Heart left ventricle (tissue), 16 donors: ENCODE measurements at places on chromosomes 12 and 14.

GRCh38 chr14:100359881-100360280 is 36.7 kb downstream of the SLC25A47 start:
- no peak for DNase-seq

DNA sequence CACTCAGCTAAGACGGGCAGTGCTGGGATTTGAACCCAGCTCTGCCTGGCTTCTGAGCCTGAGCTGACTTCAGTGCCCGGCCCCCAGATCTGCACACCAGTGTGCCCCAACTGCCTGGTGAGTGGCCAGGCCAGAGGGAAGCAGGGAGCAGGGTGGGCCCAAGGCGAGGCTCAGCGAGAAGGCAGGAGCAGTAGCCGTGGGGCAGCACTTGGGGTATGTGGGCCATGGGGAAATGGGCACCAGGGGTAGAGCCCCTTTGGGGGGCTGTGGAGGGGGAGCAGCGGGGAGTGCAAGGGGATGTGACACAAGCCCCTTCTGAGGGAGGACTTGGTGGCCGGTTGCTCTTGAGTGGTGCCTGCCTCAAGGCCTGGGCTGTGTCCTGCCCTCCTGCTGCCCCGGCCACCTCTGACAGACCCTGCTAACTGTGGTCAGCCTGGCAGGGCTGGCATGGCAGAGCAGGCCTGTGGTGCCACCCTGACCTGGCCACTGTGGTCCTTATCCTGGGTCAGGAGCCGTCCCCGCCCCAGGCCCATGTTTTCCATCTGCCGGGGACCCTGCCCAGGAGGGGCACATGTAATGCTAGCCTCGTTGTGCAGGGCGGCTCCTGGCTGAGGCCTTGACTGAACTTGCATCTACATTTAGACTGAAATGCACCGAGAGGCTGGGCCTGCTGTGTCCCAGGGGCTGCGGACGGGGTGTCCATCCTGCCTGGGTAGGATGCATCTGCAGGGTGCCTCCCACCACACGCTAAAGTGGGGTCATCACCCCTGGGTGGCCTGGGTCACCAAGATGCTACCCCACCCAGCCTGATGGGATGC is 90.5 kb downstream of the KIF26A start:
- no peak for DNase-seq

- peak; percentile 70 for DNase-seq
These were observed 15.6 kb downstream of the ACVRL1 start for GRCh38 chr12:51922762-51923505.

GRCh38 chr12:116434155-116435011 is 124.8 kb upstream of the MAP1LC3B2 start:
- DNase-seq = peak; percentile 74

DNA sequence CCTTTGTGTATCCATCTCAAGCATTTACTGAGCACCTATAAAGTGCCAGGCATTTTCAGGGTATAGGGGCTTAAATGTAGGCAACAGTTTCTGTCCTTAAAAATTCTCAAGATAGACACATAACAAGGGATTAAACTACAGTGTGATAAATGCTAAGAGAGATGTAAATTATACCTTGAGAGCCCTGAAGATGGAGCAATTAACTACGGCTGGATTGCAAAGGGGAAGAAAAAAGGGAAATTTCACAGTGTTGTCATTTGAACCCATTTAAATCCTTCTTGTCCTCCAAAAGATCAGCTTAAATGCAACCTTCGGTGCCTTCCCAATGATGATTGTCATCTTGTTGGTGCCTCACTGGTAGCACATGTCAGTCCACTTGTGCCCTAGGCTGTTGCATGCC is 11.5 kb upstream of the IL26 start:
- no peak for DNase-seq

DNA sequence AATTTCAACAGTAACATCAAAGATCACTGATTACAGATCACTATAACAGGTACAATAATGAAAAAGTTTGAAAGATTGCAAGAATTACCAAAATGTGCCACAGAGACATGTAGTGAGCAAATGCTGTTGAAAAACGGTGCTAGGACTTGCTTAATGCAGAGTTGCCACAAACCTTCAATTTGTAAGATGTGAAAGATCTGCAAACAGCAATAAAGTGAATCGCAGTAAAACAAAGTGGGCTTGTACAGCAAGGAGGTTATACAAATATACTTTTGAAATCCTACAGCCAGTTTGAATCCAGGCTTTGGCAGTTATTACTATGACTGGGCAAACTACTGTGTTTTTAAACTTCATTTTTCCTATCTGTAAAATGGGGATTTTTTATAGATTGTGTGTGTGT is 1.0 kb upstream of the PLEKHA5 start:
- no peak for DNase-seq

- no peak for DNase-seq
These were observed 34.2 kb downstream of the MOAP1 start for GRCh38 chr14:93150227-93151208.

DNA sequence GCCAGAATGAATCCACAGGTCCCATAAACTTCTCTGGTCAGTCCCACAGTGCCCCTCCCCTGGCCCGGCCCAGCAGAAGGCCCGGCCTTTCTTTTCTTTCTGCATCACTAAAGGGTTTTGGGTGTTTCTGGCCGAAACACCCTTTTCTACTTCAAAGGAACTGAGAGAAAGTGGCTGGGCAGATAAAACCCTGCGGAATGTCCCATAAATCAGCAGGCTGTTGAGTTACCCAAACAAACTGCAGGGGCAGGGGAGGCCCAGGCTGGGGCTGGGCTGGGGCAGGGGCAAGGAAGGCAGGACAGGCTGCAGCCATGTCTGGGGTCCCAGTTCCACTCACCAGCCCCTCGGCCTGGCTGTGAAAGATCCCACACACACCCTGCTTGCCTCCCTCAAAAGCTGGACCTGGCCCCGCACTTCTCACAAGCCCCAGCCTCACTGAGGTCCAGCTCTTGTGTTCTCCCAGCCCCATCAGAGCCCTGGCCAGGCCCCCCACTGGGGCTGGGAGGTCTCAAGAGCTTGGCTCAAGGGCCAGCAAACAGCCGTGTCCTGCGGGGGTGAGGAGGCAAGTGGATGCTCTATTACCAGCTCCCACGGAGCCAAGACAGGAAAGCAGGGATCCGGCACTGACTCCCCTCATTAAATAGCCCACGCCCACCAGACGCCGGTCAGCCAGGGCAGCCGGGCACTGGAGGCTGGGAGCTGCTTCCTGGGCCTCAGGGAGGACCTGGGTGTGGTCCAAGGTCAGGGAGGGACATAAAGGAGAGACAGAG is 41.9 kb downstream of the CCNK start:
- peak; percentile 61 for DNase-seq

GRCh38 chr14:33359288-33359881 is 420.7 kb downstream of the NPAS3 start:
- DNase-seq = no peak

DNA sequence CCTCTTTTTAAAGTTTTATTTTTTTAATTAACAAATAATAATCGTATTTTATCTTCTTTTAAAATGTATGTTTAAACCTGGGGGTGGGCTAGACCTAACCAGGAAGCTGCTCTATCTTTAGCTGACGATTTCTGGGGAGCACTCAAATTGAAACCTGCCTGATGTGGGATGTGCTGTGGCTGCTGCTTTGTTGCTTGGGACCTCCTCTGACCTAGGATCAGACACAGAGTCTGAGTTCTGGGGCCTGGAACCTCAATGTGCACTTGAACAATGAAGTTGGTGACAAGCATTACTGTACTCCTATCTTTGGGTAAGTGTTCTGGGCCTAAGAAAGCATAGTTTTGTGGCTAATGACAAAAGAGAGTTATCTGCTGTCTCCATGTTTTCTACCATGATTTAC is 386.7 kb downstream of the DAD1 start:
- no peak for DNase-seq

- no peak for DNase-seq
These were observed 234.3 kb downstream of the C12orf50 start for GRCh38 chr12:87794854-87795253.

DNA sequence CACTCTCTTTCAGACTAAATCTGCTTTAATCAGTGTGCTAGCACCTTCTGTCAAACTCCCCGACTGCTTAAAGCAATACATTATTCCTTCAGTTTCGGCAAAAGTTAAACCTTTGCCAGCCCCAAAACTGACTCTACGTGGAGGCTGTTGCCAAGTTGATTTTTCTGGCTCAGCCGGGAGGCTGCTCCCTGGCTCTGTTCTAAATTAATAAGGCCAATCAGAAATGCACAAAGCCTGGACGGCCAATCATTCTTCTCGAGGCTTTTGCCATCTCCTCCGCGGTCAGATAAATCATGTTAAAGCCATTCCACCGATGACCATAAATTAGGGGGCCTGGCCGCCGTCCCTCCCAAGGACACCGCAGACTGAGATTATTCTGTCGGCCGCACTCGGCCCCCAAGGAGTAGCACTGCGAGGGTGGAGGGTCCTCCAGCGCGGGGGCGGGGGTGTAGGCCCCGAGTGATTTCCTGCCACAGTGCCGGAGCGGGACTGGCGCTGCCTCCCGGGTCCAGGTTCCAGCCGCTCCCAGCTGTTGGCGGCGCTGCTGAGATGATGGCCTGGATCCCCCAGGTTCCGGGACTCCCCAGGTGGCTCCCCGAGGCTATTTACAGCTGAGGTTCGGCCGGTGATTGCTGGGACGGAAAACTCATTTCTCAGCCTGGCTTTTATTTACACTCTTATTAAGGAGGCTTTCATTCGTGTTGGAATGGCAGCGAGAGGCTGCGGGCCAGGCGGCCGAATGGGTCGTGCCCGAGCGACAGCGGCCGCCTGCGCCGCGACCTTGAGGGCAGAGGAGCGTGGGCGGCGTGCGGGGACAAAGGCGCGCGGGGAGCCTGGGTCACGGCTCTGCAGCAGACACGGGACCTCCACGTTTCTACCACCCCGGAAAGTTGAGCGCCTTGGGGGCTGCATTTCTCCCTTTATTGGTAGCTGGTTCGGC is 165.1 kb downstream of the MON2 start:
- peak; percentile 76 for DNase-seq

- DNase-seq = no peak
These were observed 88.3 kb downstream of the OTOGL start for GRCh38 chr12:80187660-80188090.

DNA sequence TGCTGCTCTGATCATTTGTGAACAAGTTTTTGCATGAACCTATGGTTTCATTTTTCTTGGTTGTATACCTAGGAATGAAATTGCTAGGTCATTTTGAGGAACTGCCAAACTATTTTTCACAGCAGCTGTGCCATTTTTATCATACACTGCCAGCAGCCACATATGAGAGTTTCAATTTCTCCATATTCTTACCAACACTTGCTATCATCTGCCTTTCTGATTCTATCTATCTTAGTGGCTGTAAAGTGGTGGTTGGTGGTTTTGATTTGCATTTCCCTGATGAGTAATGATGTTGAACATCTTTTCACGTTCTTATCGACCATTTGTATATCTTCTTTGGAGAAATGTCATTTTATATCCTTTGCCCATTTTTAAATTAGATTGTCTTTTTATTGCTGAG is 146.1 kb downstream of the C12orf75 start:
- DNase-seq = no peak

GRCh38 chr14:87059060-87059839 is 933.7 kb downstream of the GALC start:
- no peak for DNase-seq

DNA sequence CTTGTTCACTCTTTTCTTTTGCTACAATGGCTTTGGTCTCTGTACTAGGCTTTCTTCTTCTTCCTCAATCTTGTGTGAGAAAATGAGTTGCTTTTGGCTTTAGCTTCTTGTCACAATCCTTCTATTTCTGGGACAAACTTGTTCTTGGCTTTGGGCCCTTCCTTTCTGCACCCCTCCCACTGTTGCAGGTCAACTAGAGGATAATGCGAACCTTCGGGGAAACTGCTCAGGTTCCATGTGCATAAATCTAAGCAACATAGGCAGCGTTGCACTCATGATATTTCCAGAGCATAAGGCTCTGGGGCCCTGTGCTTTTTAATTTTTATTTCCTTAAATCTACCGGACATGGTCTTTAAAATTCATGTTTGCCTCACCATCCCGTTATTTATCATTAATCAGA is 89.8 kb upstream of the LRIG3 start:
- DNase-seq = no peak

GRCh38 chr12:29889737-29890136 is 106.0 kb upstream of the TMTC1 start:
- DNase-seq = peak; percentile 64

DNA sequence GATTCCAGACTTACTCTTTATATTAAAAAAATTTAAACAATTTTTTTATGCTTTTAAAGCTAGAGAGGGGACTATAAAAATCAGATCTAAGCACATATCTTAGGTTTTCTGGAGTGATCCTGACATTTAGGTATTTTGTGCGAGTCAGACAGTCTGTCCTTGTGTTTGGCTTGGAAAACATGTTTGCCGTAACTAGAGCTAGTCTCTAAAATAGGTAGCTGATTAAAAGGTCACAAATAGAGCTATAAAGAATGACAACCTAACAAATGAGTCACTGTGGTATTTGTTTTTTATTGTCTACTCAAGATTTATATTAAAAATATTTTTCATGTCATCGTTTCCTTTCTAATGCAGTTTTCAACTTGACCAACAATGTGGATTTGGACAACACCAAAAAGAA is 73.4 kb downstream of the MNAT1 start:
- no peak for DNase-seq

DNA sequence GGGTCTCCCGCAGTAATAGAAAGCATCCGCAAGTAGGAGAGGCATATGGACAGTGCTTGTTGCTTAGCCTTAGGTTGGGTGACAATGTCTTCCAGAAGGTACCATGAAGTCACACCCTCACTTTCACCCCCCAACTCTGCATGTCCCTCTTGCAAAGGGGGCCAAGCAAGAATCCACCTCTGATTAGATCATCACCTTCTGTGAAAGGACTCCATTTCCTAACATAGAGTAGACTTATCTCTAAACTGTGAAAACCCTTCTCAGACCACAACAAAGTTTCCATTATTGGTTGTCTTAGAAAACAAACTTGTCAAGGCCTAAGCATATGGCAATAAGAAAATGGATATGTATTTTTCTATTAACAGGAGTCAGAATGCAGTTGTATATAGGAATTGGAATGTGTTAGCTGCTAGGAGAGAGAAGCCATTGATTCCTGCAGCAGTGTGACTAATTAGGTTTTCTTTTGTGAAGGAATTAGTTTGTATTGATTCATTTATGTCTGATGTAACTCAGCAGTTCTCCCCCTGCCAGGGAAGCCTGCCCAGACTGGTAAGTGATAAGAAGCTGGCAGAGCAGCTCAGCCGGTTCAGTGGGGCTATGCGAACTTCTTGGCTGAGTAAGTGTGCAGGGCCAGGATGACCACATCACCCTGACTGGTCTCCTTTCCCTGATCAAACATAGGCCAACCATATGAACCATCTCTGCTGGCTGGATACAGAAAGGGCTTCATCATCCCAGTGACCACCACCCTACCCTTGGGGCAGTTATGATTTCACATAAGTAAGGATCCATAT is 107.3 kb upstream of the CCDC196 start:
- peak; percentile 44 for DNase-seq

DNA sequence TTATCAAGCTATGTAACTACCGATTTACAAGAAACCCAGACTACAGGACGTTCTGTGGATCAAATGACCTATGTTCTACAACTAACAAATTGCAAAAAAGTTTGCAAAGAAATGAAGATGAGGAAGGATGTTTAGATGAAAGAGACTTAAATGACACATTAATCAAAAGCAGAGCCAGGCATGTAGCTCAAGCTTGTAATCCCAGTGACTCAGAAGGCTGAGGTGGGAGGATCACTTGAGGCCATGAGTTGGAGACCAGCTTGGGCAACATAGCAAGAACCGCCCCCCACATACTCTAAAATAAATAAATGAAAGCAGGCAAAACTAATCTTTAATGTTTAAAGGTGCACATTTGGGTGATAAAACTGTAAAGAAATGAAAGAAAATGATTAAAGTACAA is 331.9 kb downstream of the BTG1 start:
- no peak for DNase-seq

- no peak for DNase-seq
These were observed 17.8 kb downstream of the IFNG-AS1 start for GRCh38 chr12:68007033-68007432.
